Fibroblast of mammary gland (primary cell): ENCODE measurements at places on chromosomes 4 and X.

- DNase-seq, result peak; percentile 50
Measured at GRCh38 chrX:113741744-113742143, 842.1 kb upstream of the HTR2C start.

- DNase-seq, result no peak
Measured at GRCh38 chr4:1408418-1408817, 2.2 kb upstream of the NKX1-1 start.

DNA sequence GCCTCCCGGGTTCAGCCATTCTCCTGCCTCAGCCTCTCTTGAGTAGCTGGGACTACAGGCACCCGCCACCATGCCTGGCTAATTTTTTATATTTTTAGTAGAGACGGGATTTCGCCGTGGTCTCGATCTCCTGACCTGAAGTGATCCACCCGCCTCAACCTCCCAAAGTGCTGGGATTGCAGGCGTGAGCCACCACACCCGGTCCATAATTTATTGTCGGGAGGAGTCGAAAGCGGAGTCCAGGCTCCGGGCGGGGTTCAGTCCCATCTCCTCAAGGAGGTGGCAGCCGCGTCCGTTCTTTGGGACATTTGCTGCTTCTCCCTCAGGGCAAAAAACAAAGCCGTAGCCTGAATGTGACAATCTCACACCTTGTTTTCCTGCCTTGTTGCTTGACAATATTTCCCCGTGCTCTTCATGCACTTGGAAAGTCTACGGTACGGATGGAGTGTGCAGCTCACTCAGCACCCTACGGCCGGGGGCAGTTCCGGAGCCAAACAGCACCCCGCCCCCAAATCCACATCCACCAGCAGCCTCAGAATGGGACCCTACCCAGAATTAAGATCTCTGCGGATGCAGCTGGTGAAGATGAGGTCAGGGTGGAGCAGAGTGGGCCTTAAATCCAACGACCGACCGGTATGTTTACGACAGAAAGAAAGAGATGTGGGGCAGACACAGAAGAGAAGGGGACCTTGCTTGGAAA is 9.6 kb downstream of the GTPBP6 start:
- DNase-seq, result no peak

- no peak for DNase-seq
Measured at GRCh38 chr4:7092026-7092425, 24.2 kb upstream of the GRPEL1 start.

DNA sequence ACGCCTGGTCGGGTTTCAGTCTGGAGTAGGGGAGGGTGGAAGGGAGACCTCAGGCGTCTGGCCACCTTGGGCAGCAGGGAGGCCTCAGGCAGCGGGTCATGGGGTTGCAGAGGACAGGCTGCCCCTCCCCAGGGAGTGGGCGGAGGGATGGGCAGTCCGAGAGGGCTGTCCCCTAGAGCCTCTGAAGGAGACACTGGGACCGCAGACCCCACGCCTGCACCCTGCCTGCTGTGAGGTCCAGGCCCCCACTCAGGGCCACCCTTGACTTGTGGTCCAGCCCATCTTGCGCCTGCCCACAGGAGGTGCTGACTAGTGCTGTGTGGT is 16.5 kb downstream of the FGFRL1 start:
- no peak for DNase-seq

GRCh38 chr4:82090717-82091116 is 283.1 kb downstream of the HNRNPD start:
- no peak for DNase-seq

- no peak for DNase-seq
Measured at GRCh38 chr4:62320612-62321011, 1120.5 kb downstream of the ADGRL3 start.

- DNase-seq, result no peak
Measured at GRCh38 chr4:718460-718859, 12.8 kb downstream of the PCGF3 start.

DNA sequence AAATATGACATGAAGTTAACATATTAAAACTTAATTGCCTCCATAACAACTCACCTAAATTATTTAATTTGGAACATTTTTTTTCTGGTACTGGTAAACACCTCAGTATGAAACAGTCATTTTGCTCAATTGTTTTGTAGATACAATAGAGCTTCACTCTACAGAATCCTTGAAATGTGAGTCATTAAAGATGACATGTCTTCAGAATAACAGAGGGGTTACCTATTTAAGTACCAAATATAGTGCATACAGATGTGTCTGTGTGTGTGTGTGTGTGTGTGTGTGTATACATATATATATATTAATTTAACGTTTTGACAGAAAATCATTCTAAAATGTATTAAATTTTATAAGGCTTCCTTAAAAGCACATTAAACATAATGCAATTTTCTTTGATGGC is 297.6 kb downstream of the INPP4B start:
- DNase-seq, result no peak

- DNase-seq, result peak; percentile 12
Measured at GRCh38 chrX:68940601-68941000, 111.8 kb downstream of the EFNB1 start.

DNA sequence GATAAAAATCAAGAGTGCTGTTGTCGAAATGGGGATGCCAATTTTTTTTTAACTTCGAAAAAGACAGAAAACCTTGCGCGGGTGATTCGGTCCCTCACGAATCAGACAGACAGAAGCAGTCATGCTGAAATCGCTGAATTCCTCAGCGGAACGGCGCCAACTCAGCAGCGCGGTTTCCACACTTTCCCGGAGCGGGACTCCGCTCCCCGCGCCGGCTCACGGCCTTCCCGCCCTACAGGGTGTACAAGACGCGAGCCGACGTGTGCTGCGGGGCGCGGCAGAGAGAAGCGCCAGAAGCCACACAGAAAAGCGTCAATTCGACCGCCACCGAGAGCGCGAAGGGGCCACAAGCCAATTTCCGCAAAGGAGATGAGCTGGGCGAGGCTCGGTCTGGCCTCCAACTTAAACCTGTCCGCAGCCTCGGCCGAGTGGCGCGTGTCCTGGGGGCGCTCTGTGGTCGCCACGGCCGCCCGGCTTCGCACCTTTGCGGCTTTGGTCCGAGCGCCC is 1.3 kb downstream of the NEXMIF start:
- no peak for DNase-seq

GRCh38 chr4:88810325-88810724 is 112.7 kb upstream of the NAP1L5 start:
- DNase-seq, result no peak

- DNase-seq, result peak; percentile 75
Measured at GRCh38 chr4:20251796-20252655, at the start of gene SLIT2. Gene SLIT2 (plus strand): TSS chr4:20251905. CDS start chr4:20253816, 1,911 bp downstream.
